SK-N-SH treated with all-trans-retinoic acid at 6 μM for 48 hours (cell line): ENCODE measurements at places on chromosomes 3 and 15.

- peak; percentile 53 for ATAC-seq
Measured at GRCh38 chr15:43775411-43775965, 1.3 kb downstream of the ELL3 start.

DNA sequence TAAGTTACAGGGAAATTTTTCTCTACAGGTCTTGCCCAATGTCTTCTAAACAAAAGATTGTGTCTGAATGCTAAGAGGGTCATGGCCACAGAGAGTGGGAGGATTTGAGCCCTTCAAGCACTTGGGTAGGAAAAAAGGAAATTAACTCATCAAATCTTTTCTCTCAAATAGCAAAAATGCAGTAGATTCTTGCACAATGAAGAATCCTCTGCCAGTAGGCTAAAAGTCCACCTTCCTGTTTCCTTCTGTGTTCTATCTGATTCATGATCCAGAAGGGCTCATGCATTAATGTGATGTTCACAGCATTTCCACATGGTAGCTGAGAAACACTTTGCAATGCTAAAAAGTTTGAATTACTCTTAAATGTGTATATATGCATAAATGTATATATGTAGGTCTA lies 177.1 kb downstream of the CD47 start:
- no peak for ATAC-seq

GRCh38 chr3:170076715-170077238 lies 39.0 kb downstream of the GPR160 start:
- no peak for ATAC-seq

- no peak for ATAC-seq
Measured at GRCh38 chr3:135766115-135766514, 199.4 kb upstream of the PPP2R3A start.

- ATAC-seq = no peak
Measured at GRCh38 chr3:130831719-130832400, 62.0 kb upstream of the ATP2C1 start.

DNA sequence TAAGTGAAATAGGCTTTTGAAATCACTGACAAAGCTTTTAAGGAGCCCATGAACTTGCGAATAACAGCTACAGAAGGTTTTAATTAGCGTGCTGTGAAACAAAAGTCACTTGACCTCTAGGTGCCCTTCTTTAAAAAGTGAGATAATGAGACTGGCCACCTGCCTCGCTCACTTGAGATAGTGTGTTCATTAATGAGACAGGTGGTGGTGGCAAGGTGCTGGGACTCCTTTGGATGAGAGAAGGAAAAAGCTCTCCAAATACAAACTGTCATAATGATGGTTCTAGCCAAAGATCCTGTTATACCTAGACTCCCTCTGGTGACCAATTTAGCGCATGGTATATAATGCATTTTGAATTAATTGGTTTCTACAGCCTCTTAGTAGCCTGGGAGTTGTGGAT lies 22.7 kb upstream of the IREB2 start:
- peak; percentile 88 for ATAC-seq

GRCh38 chr3:151839313-151839631 lies 25.4 kb downstream of the AADAC start:
- 0 out of 3 replicates have a peak, but pooled peaks have one; percentile 9 for ATAC-seq

GRCh38 chr3:9279966-9280365 lies 30.5 kb upstream of the SRGAP3 start:
- ATAC-seq = peak; percentile 49

DNA sequence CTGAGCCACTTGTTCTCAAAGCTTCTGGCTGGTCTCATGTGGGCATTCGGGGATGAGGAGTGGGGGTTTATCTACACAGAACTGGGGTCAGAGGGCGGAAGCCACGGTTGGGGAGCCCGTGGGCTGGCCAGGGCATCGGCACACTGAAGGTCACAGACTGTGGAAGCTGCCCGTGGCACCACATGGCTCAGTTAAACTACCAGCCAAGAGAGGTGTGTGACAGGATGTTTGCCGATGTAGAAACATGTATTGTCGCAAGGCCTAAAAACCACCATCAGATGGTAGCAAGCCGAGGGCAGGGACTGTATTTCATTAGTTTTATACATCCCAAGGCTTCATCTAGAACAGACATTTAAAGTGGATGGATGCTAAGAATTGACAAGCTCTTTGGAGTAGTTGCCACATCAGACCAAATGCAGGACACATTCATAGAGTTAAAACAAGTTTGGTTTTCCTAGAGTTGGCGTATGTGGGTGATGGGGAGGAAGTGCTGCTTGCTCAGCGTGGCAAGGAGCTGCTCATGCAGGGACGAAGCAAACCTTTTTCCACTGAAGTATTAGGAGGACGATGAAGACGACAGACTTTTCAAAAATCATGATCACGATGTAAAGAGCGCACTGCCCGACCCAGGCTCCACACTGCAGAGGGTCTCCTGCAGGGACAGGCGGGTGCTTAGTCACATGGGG lies 9.6 kb upstream of the MUSTN1 start:
- ATAC-seq = no peak

GRCh38 chr3:34374521-34374920 lies 576.1 kb downstream of the PDCD6IP start:
- no peak for ATAC-seq

DNA sequence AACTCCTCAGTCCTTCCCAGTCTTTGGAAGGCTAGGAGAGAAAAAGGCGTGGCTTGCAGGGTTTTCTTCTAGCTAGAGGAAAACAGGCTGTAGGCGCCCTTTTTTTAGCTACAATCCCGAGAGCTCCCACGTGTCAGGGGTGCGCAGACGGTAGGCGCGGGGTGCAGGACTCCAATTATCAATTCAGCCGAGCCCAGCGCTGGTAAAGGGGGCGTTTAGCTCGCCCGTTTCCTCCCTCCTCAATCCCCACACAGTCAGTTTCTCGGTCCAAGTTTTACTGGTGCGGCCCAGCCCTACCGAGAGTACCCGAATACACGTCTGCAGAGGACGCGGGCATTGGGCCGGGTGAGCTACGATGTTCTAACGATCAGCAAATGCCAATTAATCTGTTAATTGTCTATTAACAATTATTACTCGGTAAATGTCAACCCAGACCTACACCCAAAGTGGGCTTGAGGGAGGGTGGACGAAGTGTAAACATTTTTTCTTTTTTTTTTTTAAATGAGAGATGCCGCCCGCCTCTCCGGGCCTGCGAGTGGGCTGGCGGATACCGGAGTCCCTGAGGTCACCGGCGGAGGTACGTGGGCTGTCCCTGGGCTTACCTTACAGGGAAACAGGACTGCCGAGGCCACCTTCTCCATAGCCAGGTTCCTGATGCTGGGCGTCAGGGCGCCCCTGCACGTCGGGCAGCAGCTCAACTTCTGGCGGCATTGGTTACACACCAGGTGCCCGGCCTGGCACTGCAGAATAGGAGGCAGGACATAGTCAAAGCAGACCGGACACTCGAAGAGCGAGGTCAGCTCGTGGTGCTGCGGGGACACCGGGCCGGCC lies 923 bp downstream of the SIAH2 start:
- ATAC-seq = peak; percentile 34

GRCh38 chr3:9947025-9947995 lies 4.9 kb downstream of the PRRT3 start:
- peak; percentile 79 for ATAC-seq

DNA sequence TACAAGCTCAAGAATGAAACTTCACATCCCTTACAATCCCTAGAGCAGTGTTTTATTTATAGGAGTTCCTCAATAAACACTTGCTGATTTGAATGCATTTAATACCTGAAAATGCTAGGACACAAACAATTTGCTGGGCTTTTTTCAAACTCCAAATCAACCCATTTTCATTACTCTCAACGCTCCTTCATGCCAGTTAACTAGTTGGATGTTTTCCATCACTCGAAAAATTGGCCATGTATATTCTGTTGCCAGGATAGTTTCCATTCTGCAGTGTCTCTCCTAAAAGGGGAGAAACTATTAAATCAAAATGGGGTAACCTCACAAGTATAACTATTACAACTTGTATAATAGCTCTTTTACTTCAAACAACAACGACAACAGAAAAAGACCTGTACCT lies 1.2 kb downstream of the GBE1 start:
- ATAC-seq = no peak

DNA sequence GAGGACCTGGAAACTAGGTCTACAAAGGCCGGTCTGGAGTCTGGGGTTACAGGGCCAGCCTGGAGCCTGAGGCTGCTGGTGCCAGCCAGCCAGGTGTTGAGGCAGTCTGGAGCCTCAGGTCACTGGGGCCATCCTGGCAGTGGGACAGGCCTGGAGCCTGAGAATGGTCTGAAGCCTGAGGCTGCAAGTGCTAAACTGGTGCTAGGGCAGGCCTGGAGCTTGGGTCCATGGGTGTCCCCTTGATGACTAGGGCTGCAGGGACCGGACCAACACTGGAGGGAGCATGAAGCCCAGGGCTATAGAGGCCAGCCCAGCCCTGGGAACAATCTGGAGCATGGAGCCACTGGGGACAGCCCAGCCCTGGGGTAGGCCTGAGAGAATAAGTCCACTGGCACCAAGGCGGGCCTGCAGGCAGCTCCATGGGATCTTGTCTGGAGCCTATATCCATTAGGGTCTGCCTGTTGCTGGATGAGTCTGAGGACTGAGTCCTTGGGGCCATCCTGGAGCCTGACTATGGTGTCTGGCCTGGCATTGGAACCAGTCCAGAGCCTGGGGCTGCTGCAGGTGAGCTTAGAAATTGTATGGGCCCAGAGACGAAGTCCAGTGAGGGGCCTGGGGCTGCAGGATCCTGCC lies 101.9 kb downstream of the GLDN start:
- no peak; the same call in 2 of the 3 replicates for ATAC-seq

GRCh38 chr15:96335411-96336024 lies 5.0 kb downstream of the NR2F2 start:
- ATAC-seq = no peak

GRCh38 chr3:64011685-64012084 lies 11.6 kb downstream of the PSMD6 start:
- peak; percentile 65 for ATAC-seq

GRCh38 chr3:66588340-66588847 lies 87.6 kb upstream of the LRIG1 start:
- ATAC-seq = no peak
